ENCODE measurements at places on chromosomes 11 and 22.

GRCh38 chr11:15967966-15968365 is 388.4 kb downstream of the SOX6 start:
- H3K4me1 ChIP-seq, result no peaks in the 10 kb centered on the region
- DNase-seq, result no peak
- H3K4me3 ChIP-seq, result no peak overlapping the region
- H3K36me3 ChIP-seq, result no peaks in the 10 kb centered on the region
- H3K27ac ChIP-seq, result no peak overlapping the region
- H3K27me3 ChIP-seq, result no peaks in the 10 kb centered on the region

DNA sequence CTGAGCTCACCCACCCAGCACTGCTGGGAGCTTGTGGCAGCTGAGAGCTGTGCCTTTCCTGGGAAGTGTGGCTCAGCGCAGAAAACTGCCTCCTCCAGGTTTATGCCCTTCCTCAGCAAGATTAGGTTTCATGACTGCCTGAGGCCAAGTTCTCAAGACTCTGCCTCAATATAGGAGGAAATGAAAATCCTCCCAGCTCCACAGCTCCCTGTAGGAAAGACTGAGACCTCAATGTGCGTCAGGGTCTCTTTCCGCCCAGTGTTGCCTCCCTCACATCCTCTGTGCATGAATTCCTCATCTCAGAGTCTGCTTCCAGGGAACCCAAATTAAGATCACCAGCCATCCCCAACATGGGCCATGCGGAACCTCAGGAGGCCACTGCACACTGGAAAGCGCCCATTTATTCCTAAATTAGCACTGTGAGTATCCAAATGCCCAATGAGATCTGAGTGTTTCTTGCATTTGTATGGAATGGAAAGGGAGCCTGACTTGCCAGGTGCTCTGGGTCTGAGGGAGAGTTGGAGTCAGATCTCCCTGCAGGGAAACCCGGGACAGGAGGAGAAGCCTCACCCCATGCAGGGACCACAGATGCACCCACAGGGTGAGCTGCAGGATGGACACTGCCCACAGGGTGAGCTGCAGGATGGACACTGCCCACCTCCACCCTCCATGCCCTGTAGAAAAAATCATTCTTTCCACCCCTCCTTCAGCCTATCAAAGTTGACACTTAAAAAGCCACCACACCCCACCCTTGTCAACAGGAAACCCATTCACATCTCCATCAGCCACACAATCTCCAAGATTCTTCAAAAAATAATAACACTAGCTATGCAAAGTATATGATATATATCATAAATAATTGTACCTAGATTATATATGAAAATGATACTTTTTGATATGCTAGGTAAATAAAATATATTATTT is 97.4 kb upstream of the IGLL5 start:
- H3K4me3 ChIP-seq, result no peak overlapping the region
- H3K27me3 ChIP-seq, result no peaks in the 10 kb centered on the region
- H3K27ac ChIP-seq, result peak overlapping the region; percentile 27
- H3K4me1 ChIP-seq, result peaks cover 39% of the 10 kb centered on the region

- peaks cover 51% of the 10 kb centered on the region for H3K36me3 ChIP-seq
- no peak overlapping the region for H3K4me3 ChIP-seq
- no peak for DNase-seq
- no peaks in the 10 kb centered on the region for H3K27me3 ChIP-seq
- H3K4me1 ChIP-seq, result no peaks in the 10 kb centered on the region
Observed at GRCh38 chr11:107337917-107338316, 119.7 kb downstream of the CWF19L2 start.

GRCh38 chr11:80727315-80727714 is 1286.5 kb upstream of the TENM4 start:
- no peak overlapping the region for H3K27ac ChIP-seq
- no peaks in the 10 kb centered on the region for H3K27me3 ChIP-seq
- H3K4me1 ChIP-seq, result no peaks in the 10 kb centered on the region
- H3K4me3 ChIP-seq, result no peak overlapping the region

DNA sequence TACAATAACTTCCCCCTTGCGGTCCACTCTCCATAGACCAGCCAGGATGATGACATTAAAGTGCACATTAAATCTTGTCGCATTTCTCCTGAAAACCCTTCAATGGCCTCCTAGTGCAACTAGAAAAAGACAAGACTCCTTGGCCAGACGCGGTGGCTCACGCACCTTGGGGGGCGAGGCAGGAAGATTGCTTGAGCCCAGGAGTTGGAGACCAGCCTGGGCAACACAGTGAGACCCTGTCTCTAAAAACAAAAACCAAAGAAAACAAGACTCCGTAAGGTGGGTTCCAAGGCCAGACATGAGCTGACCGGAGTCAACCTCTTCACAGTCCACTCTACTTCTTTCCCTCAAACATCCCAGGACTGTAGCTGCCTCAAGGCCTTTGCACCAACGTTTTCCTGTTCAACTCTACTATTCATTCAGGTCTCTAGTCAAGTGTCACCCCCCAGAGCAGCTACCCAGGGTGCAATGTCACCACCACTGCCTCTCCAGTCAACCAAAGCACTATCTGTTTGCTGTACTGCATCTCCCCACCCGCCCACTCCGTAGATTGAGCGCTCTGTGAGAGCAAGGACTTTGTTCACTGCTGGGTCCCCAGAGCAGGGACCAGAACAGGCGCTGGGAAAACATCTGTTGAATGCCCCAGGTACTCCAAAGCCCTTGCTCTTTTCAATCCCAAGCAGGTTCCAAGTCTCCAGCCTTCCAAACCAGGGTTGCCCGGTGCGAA is 739 bp downstream of the ZMAT5 start:
- no peak for DNase-seq
- peaks cover 40% of the 10 kb centered on the region for H3K36me3 ChIP-seq
- H3K4me3 ChIP-seq, result peak overlapping the region; percentile 100
- H3K4me1 ChIP-seq, result peaks cover 45% of the 10 kb centered on the region
- H3K27ac ChIP-seq, result peak overlapping the region; percentile 99
- H3K27me3 ChIP-seq, result no peaks in the 10 kb centered on the region

GRCh38 chr11:72091292-72091691 is 10.6 kb downstream of the LRRC51 start:
- H3K4me3 ChIP-seq, result no peak overlapping the region
- peak; percentile 73 for DNase-seq
- H3K4me1 ChIP-seq, result peaks cover 16% of the 10 kb centered on the region

GRCh38 chr11:74478877-74479731 is 11.8 kb upstream of the KCNE3 start:
- H3K4me1 ChIP-seq, result no peaks in the 10 kb centered on the region
- H3K27ac ChIP-seq, result no peak overlapping the region
- H3K36me3 ChIP-seq, result no peaks in the 10 kb centered on the region
- no peak overlapping the region for H3K4me3 ChIP-seq

DNA sequence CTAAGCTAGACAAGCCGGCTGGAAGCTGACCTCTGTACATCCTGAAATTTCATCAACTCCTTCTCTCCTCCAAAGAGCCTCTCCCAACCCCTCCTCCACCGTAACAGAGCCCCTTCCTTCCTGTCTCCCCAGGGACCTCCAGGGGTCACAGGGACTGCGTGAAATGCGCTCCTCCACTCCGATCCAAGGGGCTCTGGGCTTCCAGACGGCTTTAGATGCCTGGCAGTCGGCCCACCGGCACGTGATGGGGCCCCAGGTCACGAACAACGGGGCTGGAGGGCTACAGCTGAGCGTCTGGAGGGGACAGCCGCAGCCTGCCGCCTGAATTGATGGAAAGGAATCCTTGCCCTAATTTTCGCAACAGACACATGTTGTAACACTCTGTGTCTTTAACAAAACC is 264.1 kb downstream of the MN1 start:
- no peaks in the 10 kb centered on the region for H3K4me1 ChIP-seq
- no peaks in the 10 kb centered on the region for H3K36me3 ChIP-seq
- no peak for DNase-seq
- peaks cover 6% of the 10 kb centered on the region for H3K27me3 ChIP-seq
- no peak overlapping the region for H3K27ac ChIP-seq

- H3K4me1 ChIP-seq, result no peaks in the 10 kb centered on the region
- no peak overlapping the region for H3K27ac ChIP-seq
- DNase-seq, result no peak
- no peaks in the 10 kb centered on the region for H3K27me3 ChIP-seq
- H3K36me3 ChIP-seq, result no peaks in the 10 kb centered on the region
- H3K4me3 ChIP-seq, result no peak overlapping the region
Observed at GRCh38 chr11:19617696-19618523, 94.7 kb upstream of the NAV2 start.

DNA sequence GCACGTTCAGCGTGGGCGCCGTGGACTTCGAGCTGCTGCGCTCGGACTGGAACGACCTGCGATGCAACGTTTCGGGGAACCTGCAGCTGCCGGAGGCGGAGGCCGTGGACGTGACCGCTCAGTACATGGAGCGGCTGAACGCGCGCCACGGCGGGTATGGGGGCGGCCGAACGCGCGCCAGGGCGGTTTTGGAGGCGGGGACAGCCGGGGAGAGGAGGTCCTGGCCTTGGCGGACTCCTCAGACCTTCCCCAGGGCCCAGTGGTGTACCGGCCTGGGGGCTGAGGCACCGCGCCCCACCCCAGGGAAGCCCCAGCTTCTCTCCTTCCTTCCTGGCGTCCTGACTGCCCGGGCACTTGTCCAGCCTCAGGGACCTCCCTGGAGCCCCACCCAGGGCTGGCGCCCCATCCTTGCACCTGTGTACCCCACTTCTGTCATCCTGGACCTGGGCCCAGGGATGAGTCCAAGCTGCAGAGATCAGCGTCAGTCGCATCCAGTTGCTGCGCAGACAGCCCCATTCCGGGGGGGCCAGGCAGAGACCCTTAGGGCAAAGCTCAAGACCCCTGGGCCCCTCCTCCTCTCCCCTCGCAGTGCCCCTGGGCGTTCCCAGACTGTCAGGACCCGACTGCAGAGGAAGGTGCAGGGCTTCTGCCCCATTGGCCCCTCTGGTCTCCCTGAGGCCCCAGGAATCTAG is 8.0 kb downstream of the B4GALNT4 start:
- H3K4me3 ChIP-seq, result no peak overlapping the region
- H3K27me3 ChIP-seq, result peaks cover 4% of the 10 kb centered on the region
- H3K27ac ChIP-seq, result no peak overlapping the region
- no peaks in the 10 kb centered on the region for H3K36me3 ChIP-seq
- no peaks in the 10 kb centered on the region for H3K4me1 ChIP-seq

DNA sequence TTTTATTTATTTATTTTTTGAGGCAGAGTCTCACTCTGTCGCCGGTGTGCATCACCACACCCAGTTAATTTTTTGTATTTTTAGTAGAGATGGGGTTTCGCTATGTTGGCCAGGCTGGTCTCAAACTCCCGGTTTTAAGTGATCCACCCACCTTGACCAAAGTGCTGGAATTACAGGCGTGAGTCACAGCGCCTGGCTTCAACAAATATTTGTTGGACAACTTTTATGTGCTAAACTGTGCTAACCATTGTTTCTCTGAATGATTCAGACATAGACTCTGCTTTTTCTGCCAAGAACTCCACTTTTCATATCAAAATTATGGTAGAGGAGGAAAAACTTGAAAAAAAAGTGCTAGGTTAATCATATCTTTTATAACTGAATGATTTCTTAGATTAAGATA is 36.3 kb downstream of the MMP7 start:
- peaks cover 36% of the 10 kb centered on the region for H3K4me1 ChIP-seq
- peaks cover 3% of the 10 kb centered on the region for H3K27me3 ChIP-seq
- no peak overlapping the region for H3K4me3 ChIP-seq

DNA sequence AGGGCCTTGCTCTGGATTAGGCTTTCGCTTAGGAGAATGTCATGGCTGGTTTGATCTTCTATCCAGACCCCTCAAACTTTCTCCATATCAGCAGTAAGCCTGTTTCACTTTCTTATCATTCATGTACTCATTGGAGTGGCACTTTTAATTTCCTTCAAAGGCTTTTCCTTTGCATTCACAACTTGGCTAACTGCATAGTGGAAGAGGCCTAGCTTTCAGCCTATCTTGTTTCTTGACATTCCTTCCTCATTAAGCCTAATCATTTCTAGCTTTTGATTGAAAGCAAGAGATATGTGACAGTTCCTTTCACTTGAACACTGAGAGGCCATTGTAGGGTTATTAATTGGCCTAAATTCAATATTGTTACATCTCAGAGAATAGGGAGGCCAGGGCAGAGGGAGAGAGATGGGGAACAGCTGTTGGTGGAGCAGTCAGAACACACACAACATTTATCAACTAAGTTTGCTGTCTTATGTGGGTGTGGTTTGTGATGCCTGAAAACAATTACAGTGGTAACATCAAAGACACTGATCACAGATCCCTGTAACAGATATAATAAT is 37.7 kb upstream of the APOBEC3A start:
- H3K4me3 ChIP-seq, result no peak overlapping the region
- H3K27ac ChIP-seq, result no peak overlapping the region
- DNase-seq, result no peak
- no peaks in the 10 kb centered on the region for H3K36me3 ChIP-seq

DNA sequence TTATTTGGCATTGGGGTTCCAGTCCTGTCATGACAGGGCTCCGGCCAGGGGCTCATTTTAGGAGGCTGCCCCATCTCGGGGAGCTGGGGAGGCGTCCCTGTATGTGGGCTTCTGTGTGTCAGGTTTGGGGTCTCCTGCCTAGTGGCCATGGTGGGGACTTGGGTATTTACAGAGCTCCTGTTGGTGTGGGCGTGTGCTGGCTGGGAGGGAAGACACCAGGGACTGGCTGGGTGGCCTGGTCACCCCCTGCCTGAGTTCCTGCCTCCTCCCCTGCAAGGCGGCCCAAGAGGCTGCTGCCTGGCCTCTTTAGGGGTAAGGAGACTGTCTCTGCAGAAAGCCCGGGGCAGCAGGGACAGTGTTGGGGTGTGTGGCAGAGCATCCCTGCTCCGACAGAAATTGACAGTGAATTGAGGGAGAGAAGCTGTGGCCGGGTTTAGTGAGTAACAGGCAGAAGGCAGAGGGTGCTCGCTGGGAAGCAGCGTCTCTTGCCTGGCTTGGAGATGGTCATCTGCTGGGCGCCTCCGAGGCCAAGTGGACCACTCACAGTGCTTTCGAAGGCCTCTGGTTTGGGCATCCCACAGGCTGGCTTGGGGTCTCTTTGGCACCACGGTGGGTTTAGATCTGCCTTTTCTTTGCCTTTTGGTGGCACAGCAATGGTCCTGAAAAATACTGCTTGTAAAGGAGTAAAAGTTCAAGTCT is 40.3 kb upstream of the GRAMD4 start:
- no peaks in the 10 kb centered on the region for H3K36me3 ChIP-seq
- no peak overlapping the region for H3K27ac ChIP-seq
- H3K4me1 ChIP-seq, result peaks cover 36% of the 10 kb centered on the region
- no peak overlapping the region for H3K4me3 ChIP-seq
- no peak for DNase-seq
- no peaks in the 10 kb centered on the region for H3K27me3 ChIP-seq

- H3K27ac ChIP-seq, result peak overlapping the region; percentile 26
- H3K36me3 ChIP-seq, result peaks cover 7% of the 10 kb centered on the region
Observed at GRCh38 chr11:61297746-61298145, 2.6 kb upstream of the VWCE start.

DNA sequence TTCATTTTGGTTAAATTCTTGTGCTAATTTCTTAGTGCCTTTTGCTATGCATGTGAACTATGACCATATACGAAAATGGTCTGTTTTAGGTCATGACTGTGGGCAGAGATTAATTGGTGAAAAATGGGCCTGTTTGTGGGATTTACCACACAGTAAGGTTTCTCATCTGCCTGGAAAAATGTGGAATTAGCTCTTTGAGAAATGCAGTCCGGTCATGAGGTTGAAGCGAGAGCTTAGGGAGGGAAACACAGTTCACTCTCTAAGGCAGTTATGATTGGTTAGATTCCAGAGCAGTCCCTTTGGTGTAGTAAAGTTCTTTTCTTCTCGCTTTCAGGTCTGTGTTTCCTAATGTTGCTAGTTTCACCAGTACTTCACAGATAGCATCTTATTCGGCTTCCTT is 1.2 kb upstream of the PDE3B start:
- H3K36me3 ChIP-seq, result peaks cover 72% of the 10 kb centered on the region
- H3K4me3 ChIP-seq, result peak overlapping the region; percentile 97
- peak overlapping the region; percentile 88 for H3K27ac ChIP-seq
- H3K27me3 ChIP-seq, result no peaks in the 10 kb centered on the region
- H3K4me1 ChIP-seq, result peaks cover 55% of the 10 kb centered on the region
